Ovary (tissue), 10 donors: ENCODE measurements at places on chromosomes 6 and 20.

- peak; percentile 47 for DNase-seq
Observed at GRCh38 chr6:31070711-31071197, 41.6 kb downstream of the C6orf15 start.

- no peak for DNase-seq
Observed at GRCh38 chr6:128271527-128271926, 248.9 kb downstream of the PTPRK start.

- no peak for DNase-seq
Observed at GRCh38 chr20:10314198-10314597, 95.6 kb downstream of the SNAP25 start.

GRCh38 chr6:129766959-129767728 is 57.2 kb upstream of the ARHGAP18 start:
- peak; percentile 45 for DNase-seq

- DNase-seq = no peak
Observed at GRCh38 chr6:144019929-144020328, 11.9 kb upstream of the PLAGL1 start.

- DNase-seq = no peak
Observed at GRCh38 chr6:18488526-18489270, 101.5 kb downstream of the RNF144B start.

DNA sequence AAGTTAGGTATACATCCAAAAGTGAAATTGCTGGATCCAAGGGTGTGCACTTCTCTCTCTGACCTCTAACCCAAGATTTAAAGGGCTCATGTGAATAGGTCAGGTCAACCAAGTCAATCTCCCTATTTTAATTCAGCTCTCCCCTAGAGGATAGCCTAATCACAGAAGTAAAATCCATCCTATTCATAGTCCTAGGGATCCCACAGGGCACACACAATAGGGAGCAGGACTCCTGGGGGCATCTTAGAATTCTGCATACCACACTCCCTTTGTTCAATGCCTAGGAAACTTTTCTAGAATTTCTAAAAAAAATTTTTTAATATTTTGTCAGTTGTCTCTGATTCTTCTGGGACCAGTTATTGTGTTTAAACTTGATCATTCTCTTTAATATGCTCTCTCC is 35.1 kb downstream of the CST9L start:
- no peak for DNase-seq

DNA sequence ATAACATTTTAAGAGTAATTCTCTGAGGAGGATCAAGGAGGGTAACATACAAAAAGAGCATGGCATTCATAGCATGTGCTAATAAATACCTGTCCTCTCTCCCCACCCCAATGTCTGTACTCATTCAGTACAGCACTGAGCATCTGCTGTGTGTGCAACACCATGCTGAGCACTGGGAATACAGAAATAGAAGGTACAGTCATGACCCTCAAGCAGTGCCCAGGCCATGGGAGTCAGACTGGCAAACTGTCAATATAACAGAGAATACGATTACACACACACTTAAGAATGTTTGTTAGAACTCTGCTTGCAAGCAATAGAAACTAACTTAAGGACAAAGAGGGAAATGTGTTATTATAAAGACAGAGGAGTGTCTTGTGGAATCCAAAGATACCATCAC is 24.7 kb upstream of the ZFAND3 start:
- DNase-seq = no peak

GRCh38 chr20:62367633-62368391 is 700 bp upstream of the LAMA5 start:
- no peak for DNase-seq

DNA sequence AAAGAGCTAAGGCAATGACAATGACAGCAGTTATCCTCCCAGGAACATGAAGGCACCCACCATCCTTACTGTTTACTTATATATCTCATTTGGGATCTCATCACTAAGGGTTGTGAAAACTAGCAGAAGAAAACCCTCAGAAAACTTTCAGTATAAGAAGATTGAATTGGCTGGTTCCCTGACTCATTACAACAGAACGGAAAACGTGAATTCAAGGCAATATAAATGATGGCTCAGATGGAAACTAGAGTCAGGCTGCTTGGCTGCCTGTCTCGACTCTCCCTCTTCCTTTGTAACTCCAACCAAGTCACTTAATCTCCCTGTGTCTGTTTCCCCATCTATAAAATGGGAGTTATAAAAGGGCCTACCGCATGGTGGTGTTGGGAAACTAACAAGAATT is 387.1 kb upstream of the JARID2 start:
- DNase-seq = no peak

- DNase-seq = no peak
Observed at GRCh38 chr6:431986-432385, 40.4 kb downstream of the IRF4 start.

DNA sequence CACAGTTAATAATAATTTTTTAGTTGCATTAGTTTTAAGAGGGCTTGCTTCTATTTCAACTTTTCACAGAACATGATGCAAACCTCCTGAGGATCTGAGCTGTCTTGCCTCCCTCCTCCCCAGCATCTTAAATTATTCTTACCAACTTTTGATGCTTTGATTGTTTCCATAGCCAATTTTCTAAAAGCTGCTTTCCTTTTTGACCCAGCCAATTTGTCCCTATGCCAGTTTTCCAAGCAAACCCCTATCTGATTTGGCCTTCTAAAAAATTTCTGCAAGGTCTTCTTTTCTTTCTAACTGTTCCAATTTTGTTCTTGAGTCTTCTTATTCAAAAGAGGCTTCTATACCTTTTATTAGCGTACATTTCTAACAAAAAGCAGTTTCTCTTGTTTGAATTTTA is 26.5 kb upstream of the SNAP25 start:
- DNase-seq = no peak

DNA sequence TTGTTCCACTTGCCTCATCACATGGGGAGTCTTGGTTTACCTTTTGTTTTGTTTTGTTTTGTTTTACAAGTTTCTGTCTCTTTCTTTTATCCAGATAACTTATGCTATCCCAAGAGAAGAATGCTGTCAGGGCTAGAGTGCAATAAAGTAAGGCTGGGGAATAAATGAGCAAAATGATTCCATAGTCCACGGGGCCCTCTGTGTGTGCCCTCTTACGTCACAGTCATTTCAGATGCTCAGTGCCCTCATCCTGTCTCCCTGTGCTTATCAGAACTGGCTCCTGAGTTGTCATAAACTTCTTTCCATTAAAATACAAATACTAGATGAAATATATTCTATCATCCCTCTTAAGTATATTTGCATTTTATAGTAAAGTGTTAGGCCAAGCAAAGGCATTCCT is 30.8 kb upstream of the ENPP1 start:
- no peak for DNase-seq

GRCh38 chr6:46733341-46733801 is 1.8 kb downstream of the PLA2G7 start:
- DNase-seq = no peak

- no peak for DNase-seq
Observed at GRCh38 chr20:2212456-2213015, 83.3 kb upstream of the TGM3 start.

GRCh38 chr6:165086814-165087213 is 222.6 kb downstream of the C6orf118 start:
- no peak for DNase-seq

DNA sequence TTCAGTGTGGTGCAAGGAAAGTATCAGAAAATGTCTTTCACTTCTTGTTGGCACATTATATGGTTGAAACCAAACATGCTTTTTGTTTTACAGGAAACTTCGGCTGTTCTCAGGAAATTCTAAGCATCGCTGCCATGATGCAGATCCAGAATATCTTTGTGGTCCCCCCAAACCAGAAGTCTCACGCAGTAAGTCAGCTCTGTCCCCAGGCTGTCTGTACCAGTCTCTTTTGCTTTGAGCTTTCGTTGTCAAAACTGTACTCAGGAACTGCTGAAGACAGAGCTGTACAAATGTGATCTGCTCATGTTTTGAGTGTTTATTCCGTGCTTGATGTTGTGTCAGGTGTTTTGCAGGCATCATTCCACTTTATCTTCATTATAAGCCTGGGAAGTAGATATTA is 59.6 kb downstream of the DHX35 start:
- DNase-seq = no peak

- no peak for DNase-seq
Observed at GRCh38 chr6:25334793-25335192, 55.6 kb downstream of the CARMIL1 start.
